ENCODE measurements at places on chromosomes 11 and 22. TPM values are rescaled to one million over a fixed set of nuclear protein-coding genes. Genes with fewer than 3 reads are reported as not detected.

DNA sequence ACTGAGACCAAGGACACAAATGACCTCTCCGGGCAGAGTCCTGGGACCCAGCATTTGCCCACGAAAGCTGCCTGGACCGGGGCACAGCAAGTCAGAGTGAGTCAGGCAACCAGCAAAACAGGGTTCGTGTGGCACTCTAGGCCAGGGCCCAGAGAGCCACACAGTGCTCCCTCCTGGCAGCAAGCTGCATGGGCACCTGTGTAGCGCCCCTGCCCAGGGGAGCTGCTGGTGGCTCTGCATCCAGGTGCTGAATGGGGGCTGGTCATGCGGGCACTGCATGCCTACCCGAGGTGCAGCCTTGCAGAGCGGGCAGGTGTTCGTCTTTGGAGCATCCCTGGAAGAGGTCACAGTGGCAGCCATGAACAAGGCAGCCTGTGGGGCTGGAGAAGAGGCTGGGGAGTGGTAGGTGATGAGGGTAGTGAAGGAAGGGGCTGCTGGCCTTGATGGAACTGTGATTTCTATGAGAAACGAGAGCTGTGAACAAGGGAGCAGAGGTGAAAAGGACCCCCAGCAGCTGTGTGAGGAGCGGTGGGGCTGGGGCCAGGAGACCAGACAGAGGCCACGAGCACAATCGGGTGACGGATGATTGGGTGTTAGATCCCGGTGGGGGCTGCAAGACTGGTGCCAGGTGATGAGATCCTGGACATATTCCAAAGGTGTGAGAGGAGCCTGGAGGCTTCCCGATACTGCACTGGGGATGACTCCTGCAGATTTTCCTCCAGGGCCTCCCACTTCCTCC lies 63.3 kb downstream of the DGCR2 start:
- H3K4me3 ChIP-seq = no peak overlapping the region
- H3K4me1 ChIP-seq = peaks cover 17% of the 10 kb centered on the region
- no peaks in the 10 kb centered on the region for H3K27me3 ChIP-seq
- no peak for DNase-seq

GRCh38 chr11:13134066-13134465 lies 125.0 kb downstream of the RASSF10 start:
- no peaks in the 10 kb centered on the region for H3K27me3 ChIP-seq
- peaks cover 6% of the 10 kb centered on the region for H3K4me1 ChIP-seq
- no peak overlapping the region for H3K4me3 ChIP-seq
- H3K36me3 ChIP-seq = no peaks in the 10 kb centered on the region

DNA sequence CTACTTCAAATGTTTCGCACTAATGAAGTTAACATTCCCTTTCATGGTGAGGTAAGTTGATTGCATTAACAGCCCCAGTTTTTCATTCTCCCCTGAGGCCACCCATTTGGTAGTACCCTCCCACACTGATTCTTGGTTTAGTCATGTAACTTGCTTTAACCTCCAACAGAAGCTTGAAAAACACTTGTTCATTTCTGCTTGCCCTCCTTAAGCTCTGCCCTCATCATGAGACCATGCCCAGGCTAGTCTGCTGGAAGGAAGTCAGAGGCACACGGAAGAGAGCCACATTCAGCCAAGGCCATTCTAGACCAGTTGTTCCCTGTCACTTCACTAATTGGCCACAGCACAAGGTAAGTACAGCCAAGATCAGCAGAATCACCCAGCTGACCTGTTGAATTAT lies 50.7 kb upstream of the CD44 start:
- peak; percentile 57 for DNase-seq
- no peak overlapping the region for H3K4me3 ChIP-seq
- no peaks in the 10 kb centered on the region for H3K36me3 ChIP-seq
- peak overlapping the region; percentile 48 for H3K27ac ChIP-seq
- no peaks in the 10 kb centered on the region for H3K27me3 ChIP-seq

DNA sequence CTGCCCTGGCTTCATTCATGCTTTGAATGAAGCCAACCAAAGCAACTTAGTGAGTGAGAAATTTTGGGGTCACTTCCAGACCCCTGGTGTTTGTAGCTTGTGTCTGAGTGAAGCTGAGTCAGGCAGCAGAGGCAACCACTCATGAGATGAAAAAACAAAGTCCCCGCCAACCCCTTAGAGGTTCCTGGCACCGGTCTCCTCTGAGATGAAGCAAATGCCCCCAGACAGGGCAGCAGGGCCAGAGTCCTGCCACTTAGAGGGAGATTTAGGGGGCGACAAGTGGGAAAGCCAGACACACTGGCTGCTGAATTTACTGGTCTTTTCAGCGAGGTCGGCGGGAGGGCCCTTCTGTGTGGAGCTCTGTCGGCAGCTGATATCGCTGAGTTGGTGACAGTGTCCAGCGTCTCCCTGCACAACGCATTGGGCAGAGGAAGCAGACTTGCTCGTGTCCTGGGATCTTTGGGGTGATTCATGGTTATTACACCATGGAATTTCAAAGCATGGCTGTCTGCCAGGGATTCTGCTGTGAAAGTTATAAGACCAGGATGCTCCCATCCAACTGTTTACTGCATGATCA lies 482.6 kb downstream of the MIAT start:
- peaks cover 20% of the 10 kb centered on the region for H3K27me3 ChIP-seq
- no peak overlapping the region for H3K27ac ChIP-seq
- no peak overlapping the region for H3K4me3 ChIP-seq
- no peaks in the 10 kb centered on the region for H3K36me3 ChIP-seq
- H3K4me1 ChIP-seq = peaks cover 21% of the 10 kb centered on the region

GRCh38 chr11:11568651-11569229 lies 53.1 kb downstream of the GALNT18 start:
- no peak for DNase-seq
- peaks cover 20% of the 10 kb centered on the region for H3K4me1 ChIP-seq
- H3K36me3 ChIP-seq = no peaks in the 10 kb centered on the region
- no peak overlapping the region for H3K27ac ChIP-seq
- H3K27me3 ChIP-seq = no peaks in the 10 kb centered on the region

DNA sequence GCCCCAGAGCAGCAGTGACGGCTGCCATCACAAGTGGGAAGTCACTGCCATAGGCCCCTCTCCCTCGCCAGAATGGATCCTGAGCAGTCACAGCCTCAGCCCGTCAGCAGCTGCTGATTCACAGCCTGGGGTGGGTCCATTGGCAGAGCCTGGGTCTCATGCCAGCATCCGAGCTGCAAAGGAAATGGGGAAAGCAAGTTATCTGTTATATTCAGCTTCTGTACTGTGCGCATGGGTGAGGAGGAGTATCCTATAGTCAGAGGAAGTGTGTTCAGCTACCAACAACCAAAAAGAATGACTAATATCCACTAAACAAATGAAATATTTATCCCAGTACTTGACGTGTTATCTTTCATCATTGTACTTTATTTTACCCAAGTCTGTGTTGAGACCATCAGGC lies 119.7 kb downstream of the RCN1 start:
- no peak overlapping the region for H3K27ac ChIP-seq
- H3K27me3 ChIP-seq = peaks cover 2% of the 10 kb centered on the region
- DNase-seq = no peak
- peaks cover 6% of the 10 kb centered on the region for H3K4me1 ChIP-seq
- no peaks in the 10 kb centered on the region for H3K36me3 ChIP-seq

The MOV10L1 gene
- total RNA-seq = 0.40 TPM

The PATE3 gene
- total RNA-seq = not detected

The ADORA2A gene
- 8.9 TPM for total RNA-seq
